GM23338 (cell line): ENCODE measurements at places on chromosomes 4 and X. TPM values are rescaled to one million over a fixed set of nuclear protein-coding genes. Genes with fewer than 3 reads are reported as not detected.

The CCKAR gene
- total RNA-seq = not detected in 2 replicates

The SULT1B1 gene
- total RNA-seq = not detected in 2 replicates

The TRIM61 gene
- total RNA-seq = 0.38 and 0.58 TPM in 2 replicates

- H3K27me3 ChIP-seq = no peaks in the 10 kb centered on the region
- no peak for DNase-seq
- H3K4me1 ChIP-seq = no peaks in the 10 kb centered on the region; the same call in 1 of the 2 replicates
- H3K4me3 ChIP-seq = no peak overlapping the region
- H3K27ac ChIP-seq = no peak overlapping the region
Measured at GRCh38 chr4:107094976-107095375, 58.9 kb upstream of the DKK2 start.
